Stimulated activated CD4-positive, alpha-beta T cell treated with anti-CD3 and anti-CD28 coated beads, Interleukin-12 subunit alpha, Interleukin-12 subunit beta, amount 100 ng/mL, for 4 hours (primary cell): ENCODE measurements at places on chromosomes 7 and 10.

DNA sequence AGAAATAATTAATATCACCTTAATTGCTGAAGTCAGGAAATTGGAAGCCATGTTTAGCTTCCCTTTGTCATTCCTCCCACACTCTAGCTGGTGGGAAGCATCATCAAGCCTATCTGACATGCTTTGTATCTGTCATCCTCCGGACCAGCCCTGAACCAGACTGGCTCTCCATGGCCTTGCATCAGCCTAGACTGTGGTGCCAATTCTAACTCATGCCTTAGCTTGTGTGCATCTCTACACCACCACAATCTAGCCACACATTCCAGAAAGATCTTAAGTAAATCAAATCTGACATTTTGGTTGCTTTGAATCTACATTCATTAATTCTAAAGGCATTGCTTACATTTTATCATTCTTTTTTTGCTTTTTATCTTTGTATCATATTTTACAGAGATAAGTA, 196.4 kb upstream of the VSTM2A start:
- no peak for DNase-seq

- DNase-seq, result no peak
Measured at GRCh38 chr10:5723692-5724091, 39.1 kb downstream of the TASOR2 start.

DNA sequence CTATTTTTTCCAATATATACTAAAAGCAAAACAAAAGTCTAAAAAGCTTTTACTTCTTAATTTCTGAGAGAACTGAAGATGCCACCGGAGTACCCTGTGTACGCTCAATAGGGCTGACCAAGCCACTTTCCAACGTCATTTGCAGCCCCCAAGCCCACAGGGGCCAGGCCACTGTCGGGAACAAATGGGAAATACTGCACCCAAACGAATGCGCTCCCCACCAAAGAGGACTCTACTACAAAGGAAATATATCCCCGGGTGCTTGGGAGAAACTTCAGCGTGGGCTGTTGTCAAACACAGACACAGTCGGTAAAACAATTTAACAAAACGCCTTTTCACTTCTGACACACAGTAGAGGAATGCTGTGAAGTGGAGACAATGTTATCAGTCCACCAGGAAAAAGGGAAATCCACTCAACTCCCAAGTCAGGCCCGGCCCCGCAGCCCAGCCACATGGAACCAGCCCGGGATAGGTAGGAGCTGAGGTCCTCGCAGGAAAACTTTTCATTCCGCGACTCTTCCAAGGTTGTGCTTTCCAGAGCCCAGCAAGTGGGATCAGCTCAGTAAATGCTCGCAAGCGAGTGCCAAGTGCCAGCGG, 1.4 kb downstream of the PARD3 start:
- DNase-seq, result no peak

DNA sequence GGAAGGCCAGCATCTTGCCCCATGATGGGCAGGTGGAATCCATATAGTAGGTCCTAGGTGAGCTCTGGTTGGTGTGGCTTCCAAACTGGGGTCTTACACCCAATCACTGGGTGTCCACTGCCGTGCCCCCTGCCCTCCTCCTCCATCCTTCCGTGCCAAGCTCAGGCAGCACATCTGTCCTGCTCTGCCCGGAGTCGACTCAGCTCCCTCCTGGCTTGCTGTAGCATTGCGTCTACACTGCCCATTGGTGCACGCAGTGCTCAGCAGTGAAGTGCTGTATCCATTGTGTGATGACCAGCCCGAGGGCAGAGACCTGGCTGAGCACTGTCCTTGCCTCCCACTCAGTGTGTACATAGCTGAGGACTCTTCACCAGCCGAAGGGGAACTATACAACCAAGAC, 148.4 kb downstream of the ADAM12 start:
- no peak for DNase-seq

DNA sequence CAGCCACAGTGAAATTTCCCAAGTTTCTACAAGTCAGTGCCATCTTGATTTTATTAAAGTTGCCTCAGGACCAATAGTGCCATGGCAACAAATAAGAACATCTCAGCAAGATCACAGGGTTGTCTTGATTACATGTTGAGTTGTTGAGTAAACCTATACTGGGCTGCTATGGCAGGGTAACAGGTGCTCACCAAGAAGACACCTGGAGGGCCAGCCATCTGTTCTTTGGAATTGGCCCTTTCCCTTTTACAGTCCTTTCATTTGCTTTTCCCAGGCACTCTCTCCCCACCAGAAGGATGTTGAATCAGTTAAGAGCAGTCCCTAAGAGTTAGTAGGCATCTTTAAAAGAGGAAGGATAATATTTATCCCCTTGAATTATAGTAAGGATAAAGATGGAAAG, 582.0 kb downstream of the TNS3 start:
- DNase-seq, result no peak

GRCh38 chr7:117146059-117146458, 176.8 kb downstream of the WNT2 start:
- no peak for DNase-seq

- no peak for DNase-seq
Measured at GRCh38 chr7:22361795-22362194, 4.8 kb upstream of the RAPGEF5 start.

- DNase-seq, result no peak
Measured at GRCh38 chr10:18737841-18738240, 78.6 kb downstream of the ARL5B start.

GRCh38 chr7:113321201-113321600, 202.8 kb upstream of the SMIM30 start:
- DNase-seq, result no peak

- no peak for DNase-seq
Measured at GRCh38 chr7:89934101-89934500, 220.2 kb upstream of the STEAP1 start.

DNA sequence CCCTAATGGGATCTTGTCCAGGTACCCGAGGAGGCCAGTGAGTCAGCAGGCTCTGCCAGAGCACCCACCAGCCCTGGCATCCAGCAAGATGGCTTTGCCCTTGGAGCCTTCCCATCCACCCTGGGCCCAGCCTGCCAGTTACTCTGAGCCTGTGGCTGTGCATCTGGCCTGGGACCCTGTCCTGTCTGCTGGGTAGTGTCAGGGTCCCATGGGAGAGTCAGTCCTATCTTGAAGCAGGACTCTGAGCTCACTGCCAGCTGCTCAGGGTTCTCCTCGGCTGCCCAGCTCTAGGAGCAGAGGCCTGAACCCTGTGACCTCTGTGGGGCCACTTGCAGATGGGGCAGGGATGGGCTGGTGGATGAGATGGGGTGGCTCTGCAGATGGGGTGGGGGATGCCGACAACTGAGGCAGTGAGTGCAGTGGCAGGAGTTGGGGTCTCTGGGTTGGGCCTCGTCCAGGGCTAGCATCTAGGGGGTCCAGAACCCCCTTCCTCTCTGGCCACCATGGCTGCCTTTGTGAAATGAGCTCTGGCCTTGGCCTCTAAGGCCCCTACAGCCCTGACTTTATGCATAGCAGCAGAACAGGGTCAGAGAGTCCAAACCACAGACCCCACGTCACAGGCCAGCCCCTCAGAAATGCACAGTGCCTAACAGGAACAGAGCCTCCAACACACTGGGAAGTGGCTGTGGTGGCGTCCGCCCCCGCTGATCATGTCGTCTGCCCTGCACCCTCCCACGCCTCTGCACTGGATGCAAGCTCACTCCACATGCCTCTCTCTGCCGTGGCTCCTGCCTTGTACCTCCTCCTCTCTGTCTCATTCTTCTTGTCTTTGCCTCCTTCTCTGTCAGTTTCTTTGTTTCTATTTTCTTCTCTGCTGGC, 88.1 kb upstream of the RET start:
- no peak for DNase-seq

DNA sequence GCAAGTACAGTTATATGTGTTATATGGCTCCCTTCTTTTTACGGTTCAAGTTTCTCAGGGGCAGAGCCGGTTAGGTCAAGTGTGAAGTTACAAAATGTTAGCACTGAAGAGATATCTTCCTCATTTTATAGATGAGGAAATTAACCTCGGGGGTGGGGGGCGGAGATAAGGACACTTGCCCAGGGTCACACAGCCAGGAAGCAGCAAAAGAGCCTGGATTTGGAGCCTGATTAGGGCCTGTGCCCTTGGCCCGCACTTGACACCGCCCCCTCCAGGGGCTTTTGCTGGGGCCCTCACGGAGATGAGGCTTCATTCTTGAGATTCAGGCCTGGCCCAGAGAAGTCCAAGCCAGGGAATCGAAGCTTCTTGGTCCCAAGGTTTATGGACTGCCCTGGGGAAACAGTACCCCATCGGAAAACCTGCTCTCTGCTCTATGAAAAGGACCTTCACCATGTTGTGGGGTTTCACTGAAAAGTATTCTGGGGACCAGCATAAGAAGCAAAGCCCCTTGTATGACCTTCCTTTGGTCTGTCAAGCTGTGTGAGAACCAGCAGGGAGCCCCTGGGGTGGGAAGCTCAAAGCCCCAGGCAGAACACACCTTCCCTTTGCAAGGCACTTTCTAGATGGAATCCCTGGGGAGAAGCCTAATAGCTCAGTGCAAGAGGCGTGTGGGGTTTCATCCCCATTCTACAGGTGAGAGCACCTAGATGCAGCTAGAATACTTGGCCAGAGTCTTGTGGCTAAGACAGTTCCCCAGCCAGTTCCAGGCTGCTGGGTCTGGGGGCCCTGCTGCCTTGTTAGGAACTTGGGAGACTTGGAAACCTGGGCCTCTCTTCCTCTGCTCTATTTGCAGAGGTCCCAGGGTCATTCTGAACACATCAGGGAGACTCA, 21.9 kb downstream of the UNC5B start:
- DNase-seq, result no peak

- no peak for DNase-seq
Measured at GRCh38 chr10:28327491-28327880, 24.6 kb upstream of the MPP7 start.

DNA sequence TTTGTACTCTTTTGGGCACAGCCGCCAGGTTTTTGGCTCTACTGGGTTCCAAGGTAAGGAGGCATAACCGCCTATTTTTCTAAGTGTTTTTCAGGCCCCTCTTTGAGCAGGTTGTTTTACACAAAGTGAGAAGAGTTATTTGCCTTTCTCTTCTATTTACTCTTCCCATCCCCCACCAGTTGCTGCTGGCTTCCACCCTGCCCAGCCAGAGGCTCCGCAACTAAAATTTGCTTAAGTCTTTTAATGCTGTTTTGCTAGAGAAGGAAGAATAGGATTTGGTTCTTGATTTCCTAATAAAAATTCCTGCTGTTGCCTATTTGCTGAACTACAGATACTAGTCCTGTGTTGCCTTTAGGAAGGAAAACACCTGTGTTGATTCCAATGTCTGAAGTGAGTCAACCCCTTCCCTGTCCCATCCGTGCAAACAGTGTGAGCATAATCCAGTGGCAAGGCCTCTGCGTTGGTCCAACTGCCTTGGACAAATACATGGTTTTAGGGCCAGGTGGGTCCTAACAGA, 1.9 kb downstream of the PLA2G12B start:
- DNase-seq, result no peak

DNA sequence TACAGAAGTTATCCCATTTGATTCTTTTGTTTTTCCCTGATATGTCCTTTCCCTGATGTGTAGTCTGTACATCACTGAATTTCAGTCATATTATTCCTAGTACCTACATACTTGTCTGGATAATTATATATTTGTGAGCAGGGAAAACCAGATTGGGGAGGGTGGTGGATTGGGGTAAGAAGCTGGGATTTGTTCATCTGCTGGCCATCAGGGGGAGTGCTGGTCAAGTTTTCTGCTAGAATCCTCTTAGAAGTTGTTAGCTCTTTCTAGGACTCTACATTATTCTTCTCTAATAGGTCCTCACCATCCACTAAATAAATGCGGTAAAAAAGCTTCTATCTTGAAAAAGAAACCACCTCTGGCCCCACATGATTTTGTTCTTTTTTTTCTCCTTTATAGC, 232.7 kb upstream of the TAC1 start:
- DNase-seq, result no peak

GRCh38 chr7:44180631-44181030, 8.6 kb downstream of the GCK start:
- DNase-seq, result no peak

DNA sequence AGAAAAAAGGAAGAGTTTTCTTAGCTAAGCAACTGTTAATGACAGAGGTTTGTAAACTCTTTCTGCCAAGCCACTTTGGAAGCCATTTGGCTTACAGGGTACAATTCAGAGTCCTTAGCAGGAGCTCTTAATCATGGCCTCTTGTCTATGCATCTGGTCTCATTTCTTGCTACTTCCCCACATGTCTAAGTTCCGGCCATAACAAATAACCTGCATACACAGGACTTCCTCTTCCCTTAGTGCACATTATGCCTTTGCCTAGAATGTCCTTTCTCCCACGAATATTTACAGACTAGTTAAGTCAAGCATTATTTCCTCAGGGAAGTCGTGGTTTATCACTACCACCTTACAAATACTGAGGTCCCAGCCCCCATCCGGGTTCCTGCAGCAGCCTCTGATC, 8.6 kb upstream of the UPF2 start:
- DNase-seq, result no peak

- no peak for DNase-seq
Measured at GRCh38 chr7:157638563-157638962, 301.8 kb downstream of the DNAJB6 start.

DNA sequence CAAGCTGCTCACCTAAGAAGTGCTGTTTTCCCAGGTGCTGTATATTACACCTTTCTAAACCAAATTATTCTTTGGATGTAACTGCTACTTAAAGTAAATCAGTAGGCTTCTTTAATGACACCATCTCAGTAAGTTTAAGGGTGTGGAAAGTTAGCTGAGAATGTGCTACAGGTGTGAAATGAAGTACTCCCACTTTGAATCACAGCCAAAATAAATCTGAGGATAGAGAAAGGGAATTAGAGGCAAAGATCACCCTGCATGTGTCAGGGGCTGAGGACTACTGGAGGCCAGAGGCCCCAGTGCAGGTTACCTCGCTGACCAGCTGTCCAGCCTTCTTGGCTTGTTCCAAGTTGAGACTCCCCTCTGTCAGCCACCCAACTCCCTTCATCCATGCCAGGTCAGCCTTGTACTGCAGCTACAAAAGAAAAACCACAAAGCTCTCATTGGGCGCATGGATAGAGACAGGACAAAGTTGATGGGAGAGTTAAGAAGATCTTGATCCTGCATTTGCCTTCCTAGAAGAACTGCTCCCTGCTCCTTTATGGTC, 35.2 kb downstream of the NRAP start:
- DNase-seq, result no peak

- DNase-seq, result no peak
Measured at GRCh38 chr7:95595746-95596197, 544 bp downstream of the PDK4 start.

- no peak for DNase-seq
Measured at GRCh38 chr10:8404721-8405120, 350.2 kb downstream of the GATA3 start.

GRCh38 chr7:121330053-121330833, 1.4 kb downstream of the WNT16 start:
- DNase-seq, result no peak

DNA sequence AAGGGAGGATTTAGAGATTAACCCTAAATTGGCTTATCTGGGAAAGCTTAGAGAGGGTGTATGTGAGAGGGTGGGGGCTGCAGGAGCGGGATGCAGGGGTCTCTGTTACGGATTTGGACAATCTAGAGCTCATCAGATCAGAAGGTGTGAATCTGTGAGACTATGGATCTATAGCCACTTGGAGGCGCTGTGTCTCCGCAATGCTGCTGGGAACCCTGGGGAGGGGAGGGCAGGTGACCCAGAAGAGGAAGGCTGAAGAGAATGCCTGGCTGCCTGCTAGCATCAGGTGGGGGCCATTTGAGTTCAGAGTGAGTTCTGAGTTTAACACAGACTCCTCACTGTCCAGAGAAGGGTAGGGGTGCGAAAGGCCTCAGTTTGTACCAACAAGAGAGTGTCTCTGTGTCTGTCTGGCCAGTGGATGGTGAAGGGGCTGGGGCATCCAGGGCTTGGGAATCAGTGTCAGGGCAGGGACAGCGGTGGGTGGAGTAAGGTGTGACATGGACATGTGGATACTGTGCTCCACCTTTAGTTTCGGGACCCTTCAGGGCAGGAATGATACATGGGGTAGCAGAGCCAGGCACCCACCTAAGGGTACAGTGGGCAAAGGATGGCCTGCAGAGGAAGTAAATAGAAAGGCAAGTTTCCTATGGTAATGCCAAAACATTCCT, 187.3 kb upstream of the PRSS58 start:
- DNase-seq, result peak; percentile 28
